ENCODE measurements at places on chromosomes 11 and 22.

- DNase-seq, result no peak
Measured at GRCh38 chr22:43153899-43154298, 2.5 kb downstream of the TSPO start.

DNA sequence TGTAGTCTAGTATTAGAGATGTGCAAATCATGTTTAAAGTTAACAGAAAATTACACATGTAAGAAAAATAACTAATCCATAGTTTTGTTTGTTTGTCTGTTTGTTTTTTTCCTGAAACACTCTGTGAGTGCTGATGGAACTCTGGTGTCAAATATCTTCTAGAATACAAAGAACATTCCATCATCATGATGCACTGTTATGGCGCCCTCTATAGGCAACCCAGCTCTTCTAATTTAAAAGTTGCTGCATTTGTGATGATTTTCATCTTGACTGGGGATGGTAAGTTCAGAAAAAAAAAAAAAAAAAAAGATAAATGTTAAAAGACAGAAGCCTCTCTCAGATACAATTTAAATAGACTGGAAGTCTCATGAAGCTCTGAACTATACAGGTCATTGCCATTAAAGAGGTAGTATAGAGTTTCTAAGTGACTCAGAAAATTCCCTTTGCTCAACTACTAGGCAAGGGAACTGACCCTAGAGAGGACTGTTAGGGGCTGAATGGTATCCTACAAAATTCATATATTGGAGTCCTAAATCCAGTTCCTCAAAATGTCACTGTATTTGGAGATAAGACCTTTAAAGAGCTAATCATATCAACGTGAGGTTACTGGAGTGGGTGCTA is 597.2 kb upstream of the ANO3 start:
- DNase-seq, result no peak

DNA sequence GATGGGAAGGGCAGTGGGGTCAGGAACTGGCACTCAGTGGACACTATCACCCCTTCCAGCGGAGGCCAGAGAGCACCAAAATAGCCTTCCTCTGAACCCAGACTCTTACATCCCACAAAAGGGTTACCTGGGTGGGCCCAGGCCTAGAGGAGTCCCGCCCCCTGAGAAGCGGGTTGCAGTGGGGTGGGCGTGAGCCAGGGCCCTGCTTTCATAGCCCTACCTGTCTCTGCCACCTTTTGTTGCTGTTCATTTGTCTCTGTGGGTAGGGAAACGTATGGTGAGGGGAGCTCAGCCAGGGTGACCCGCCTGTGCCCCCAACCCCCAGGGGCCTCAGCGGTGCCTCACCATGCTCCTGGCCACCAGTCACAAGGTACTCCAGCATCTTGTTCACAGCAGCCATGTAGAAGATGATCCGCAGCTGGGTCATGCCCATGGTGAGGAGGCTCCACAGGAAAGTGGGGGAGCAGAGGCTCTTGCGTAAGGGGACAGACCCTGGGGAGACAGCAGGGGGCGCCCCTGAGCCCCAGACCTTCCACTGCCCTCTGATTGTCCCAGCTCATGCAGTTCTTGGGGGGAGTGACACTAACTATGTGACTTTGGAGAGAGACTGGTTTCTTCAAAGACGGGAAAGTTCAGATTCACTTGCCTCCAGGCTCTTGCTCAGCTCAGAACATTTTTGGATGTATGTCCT is 24.0 kb downstream of the SLC43A1 start:
- no peak for DNase-seq

- DNase-seq, result no peak
Measured at GRCh38 chr11:65215441-65216076, 33.8 kb downstream of the CAPN1 start.

GRCh38 chr22:30717331-30717921 is 22.8 kb downstream of the OSBP2 start:
- DNase-seq, result no peak

DNA sequence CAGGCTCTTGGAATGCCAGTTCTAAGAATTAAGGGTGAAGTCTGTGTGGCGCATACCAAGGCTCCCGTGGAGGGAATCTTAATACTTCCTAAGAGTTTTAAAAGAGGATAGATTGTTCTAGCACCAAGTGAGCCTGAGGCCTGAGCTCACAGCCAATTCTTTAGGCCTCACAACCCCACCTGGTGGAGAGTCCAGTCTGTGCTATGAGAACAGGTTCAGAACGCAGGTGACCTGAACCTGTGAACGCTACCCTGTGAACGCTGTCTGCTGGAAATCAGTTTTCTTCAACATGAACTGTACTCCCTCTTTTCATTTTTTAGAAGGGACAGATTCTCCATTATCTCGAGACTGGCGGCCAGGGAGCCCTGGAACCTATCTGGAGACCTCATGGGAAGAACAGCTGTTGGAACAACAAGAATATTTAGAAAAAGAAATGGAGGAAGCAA is 43.2 kb upstream of the DLAT start:
- no peak for DNase-seq

GRCh38 chr11:15223318-15223717 is 108.6 kb downstream of the INSC start:
- no peak for DNase-seq

DNA sequence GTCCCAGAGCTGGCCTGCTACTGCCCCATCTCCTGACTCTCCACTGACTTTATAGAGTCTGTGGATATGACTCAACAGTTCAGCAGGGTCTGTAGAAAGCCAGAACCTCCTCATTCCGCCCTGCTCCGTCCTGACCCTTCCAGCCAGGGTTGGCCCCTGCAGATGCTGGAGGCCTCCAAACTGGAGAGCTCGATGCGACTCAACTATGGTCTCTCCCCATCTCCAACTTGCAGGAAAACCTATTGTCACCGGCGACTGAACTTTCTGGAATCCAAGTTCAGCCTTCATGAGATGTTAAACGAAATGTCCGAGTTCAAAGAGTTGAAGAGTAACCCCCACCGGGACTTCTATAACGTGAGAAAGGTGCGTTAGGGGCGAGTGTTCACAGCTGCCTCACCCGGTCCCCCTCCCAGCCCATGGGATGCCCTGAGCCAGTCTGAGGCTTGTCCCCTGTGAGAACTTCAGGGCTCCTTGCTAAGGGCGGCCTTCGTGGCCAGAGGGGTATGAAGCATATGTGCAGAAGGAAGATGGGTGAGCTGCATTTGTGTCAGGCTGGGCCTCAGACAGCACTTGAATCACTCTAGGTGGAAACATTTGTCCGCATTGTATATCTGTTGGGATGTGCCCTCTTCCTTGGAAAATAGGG is 32.1 kb downstream of the AMPD3 start:
- no peak for DNase-seq
